ENCODE measurements at places on chromosomes 5 and 9.

GRCh38 chr9:70802206-70802605 is 319.2 kb downstream of the TRPM3 start:
- DNase-seq = no peak

DNA sequence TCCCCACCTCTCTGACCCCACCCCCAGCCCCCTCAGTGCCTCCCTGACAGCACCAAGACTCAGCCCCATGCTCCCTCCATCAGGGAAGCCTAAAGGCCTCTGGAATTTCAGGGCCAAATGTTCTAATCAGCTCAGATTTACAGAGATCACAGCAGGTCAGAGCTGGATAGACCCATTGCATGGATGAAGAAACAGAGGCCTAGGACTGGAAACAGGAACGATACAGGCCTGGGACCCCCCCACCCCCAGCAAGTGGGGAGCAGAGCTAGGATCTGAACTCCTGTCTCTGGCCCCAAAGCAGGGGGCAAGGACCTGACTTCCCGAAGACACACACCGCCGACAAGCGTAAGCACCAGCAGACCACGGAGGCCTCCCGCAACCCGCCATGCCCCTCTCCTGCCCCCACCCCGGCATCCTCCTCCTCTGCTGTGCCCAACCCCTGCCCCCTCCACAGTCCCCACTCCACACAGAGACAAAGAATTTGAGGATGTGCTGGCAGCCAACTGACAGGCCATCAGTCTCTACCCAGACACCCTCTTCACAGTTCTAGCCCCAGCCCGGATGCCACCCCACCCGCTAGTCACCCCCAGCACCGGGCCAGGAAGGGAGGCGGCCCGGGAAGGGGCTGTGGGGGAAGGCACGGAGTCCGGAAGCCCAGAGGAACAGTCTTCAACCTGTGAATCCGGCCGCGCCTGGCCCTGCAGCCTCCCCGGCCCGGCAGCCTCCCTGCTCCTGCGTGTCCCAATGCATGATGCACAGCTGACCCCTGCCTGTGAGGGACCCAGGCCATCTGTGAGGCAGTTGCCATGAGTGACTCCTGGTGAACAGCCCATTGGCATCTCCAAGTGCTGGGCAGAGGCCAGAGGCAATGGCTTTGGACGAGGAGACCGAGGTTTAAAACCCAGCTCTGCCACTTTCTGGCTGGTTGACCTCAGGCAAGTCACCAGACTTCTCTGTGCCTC is 31.3 kb downstream of the NDUFA8 start:
- DNase-seq = no peak

- no peak for DNase-seq
Observed at GRCh38 chr9:127862075-127863011, 7.9 kb upstream of the ENG start.

DNA sequence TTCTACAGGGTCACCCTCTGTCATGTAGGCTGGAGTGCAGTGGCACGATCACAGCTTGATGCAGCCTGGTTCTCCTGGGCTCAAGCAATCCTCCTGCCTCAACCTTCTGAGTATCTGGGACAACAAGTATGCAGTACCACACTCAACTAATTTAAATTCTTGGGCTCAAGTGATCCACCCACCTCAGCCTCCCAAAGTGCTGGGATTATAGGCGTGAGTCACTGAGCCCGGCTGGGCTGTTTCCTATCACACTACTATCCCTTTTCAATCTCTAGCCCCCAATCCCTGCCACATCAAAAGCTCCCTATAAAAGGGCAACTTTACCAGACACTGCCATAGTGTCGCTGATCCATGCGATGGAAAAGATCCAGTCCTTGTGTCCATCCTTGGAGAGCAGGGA is 20.4 kb downstream of the DCAF12 start:
- DNase-seq = no peak

- no peak for DNase-seq
Observed at GRCh38 chr5:163531272-163531671, 25.9 kb downstream of the MAT2B start.

GRCh38 chr5:67234671-67235176 is 38.1 kb upstream of the CD180 start:
- DNase-seq = no peak

- DNase-seq = no peak
Observed at GRCh38 chr9:127187231-127187956, 65.0 kb upstream of the ANGPTL2 start.

- DNase-seq = no peak
Observed at GRCh38 chr5:135996611-135997010, 32.2 kb upstream of the TGFBI start.

DNA sequence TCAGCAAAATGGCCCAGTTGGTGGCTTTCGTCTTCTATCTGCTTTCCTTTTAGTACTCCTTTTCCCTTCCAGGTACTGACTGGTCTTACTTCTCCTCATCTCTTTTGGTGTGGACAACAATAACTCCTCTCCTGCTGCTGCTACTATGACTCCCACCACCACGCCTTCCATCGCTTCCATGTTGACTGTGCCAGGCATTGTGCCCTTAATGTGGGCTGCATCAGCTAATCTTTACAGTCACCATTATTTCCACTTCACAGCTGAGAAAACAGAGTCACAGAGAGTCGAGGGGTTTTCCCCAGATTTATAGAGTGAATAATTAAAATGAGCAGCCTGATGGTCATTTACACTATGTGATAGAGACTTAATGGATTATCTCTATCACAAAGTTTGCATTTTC is 184.9 kb upstream of the IL12B start:
- DNase-seq = no peak
